ENCODE measurements at places on chromosomes 7 and 10. TPM values are rescaled to one million over a fixed set of nuclear protein-coding genes. Genes with fewer than 3 reads are reported as not detected.

Gene TAS2R41
- not detected for total RNA-seq

Gene SAMD9L
- total RNA-seq = 4.1 TPM

Gene RPEL1
- total RNA-seq = not detected

Gene ZNF248
- total RNA-seq = 3.6 TPM

GRCh38 chr7:125316466-125316865, 386.8 kb upstream of the POT1 start:
- no peak for DNase-seq

DNA sequence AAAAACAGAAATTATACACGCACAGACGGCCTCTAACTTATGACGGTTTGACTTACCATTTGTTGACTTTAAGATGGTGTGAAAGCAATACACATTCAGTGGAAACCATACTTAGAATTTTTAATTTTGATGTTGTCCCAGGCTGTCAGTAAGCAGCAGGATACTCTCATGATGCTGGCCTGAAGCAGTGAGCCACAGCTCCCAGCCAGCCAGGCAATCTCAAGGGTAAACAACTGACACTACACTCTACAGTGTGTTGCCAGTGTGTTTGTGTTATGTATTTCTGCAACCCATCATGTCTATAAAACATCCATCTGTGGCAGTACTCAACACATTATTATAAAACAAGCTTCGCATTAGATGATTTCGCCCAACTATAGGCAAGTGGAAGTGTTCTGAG, 747.5 kb downstream of the NRG3 start:
- DNase-seq = no peak

DNA sequence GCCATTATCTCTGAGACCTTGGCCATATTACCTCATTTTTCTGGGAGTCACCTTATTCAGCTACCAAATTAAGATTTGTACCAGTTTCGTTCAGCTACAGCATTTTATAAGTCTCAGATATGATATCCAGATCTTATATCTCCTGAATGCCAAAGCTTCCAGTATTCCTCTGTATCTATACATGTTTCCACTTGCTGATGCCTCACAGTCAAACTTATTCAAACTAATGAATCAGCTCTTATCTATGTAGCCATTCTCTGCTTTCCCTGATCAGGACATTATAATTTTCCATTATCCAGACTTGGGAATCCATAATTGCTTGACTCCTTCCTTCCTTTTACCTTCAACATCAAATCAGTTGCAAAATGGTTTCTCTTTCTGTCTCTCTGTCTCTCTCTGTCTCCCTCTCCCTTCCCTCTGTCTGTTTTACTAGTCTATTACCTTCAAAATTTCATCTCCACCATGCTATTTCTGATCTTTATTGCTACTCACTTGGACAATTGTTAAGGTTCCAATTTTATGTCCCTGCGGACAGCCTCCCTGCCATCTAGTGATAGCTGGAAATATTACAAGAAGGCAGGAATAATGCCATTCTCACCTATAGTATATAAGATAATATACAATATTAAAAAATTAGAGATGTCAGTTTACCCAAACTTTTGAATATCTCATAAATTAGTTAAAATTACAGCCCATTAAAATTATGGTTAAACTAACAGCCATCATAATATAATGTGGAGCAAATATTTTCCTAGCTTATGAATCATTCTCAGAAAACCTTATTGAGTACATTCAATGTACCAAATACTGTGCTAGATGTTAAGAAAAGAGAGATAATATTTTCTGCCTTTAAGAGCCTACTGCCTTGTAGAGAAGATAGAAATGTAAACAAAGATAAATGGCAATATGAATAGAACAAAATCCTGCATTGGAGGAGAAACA, 89.8 kb downstream of the PCLO start:
- DNase-seq = no peak
